ENCODE measurements at places on chromosomes 12 and 14.

GRCh38 chr14:50198499-50198898, 32.9 kb downstream of the SOS2 start:
- DNase-seq: no peak

DNA sequence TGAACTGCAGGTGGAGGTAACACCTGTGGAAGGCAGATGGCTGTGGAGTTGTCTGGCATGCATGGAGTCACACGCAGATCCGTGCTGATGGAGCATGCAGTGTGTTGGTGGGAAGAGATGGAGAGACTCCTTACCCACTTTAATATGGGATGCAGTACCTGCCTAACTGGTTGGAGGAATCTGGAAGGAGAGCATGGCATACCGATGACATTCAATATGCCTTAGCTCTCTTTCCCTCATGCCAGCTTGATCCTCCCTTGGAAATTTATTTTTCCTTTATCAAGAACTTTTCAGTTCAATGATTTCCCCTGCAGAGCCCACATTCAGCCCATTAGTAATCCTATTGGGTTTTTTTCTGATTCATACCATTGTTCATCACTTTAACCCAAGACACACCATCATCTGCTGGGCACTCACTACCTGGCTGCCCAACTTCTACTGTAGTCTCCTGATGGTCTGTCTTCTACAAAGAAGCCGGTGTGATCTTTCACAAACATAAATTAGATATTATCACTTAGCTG, 25.9 kb upstream of the NR2C1 start:
- no peak for DNase-seq

DNA sequence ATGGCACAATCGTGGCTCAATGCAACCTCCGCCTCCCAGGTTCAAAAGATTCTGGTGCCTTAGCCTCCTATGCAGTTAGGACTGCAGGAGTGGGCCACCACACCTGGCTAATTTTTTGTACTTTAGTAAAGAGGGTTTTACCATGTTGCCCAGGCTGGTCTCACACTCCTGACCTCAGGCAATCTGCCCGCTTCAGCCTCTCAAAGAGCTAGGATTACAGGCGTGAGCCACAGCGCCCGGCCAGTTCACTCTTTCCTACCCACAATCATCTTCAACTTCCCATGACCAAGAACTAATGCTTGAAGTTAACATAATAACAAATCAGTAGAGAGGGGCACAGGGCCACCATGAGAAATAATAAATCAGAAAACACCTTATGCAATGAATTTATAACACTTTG, 82.4 kb downstream of the HECTD1 start:
- no peak for DNase-seq

DNA sequence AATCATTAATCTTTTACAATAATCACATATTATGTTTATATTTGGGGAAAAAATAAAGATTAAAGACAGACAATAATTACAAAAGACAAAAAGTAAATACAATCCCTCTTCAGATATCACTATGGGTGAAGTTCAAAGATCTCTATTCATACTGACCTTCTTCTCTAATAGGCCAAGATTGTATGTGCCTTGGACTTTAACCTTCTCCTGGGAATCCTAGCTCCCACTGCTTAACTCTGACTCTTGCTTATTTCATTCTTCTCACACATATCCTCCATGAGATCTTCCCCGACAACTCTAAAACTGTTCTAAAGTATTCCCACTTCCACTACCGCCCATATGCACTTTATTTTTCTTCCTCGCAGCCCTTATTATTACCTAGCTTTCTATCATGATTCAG, 83.8 kb downstream of the EEA1 start:
- DNase-seq: no peak

DNA sequence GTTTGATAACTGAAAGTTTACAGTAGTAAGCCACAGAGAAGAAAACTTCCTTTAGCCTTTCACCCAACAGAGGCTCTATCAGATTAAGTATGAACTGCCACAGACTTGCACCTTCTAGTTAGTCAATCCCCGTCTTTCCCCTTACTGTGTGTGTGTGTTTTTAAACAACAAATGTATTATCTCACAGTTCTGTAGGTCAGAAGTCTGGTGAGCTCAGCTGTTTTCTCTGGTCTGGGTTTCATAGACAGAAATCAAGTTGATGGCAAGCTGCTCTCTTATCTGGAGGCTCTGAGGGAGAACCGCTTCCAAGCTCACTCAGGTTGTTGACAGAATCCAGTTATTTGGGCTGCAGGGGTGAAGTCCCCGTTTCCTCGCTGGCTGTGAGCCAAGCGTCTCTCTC, 320.5 kb downstream of the PRKD1 start:
- DNase-seq: no peak

- DNase-seq: no peak
Observed at GRCh38 chr14:32571995-32572866, 243.1 kb downstream of the AKAP6 start.

GRCh38 chr14:35229792-35230089, 62.4 kb upstream of the PSMA6 start:
- DNase-seq: no peak

- no peak for DNase-seq
Observed at GRCh38 chr14:100488057-100488456, 99.2 kb downstream of the BEGAIN start.

- DNase-seq: no peak
Observed at GRCh38 chr12:25866586-25867378, 91.7 kb upstream of the RASSF8 start.

GRCh38 chr14:94679937-94680861, 68.0 kb downstream of the SERPINA3 start:
- no peak for DNase-seq

DNA sequence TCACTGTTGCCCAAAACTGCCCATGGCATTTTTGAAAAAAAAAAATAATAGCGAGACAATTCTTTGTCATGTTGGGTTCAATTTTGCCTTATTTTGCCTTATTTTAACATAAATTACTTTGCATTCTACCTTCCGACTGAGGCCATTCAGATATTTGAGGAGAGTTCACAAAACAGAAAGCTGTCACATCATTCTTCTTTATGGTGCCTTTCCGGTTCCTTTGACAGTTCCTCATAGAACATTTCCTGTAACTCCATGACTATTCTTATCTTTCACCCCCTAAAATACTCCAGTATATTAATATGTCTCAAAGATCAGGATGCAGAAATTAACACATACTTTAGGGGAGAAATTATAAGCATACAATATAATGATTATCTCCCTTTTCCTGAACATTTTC, 476.7 kb downstream of the NOVA1 start:
- no peak for DNase-seq

DNA sequence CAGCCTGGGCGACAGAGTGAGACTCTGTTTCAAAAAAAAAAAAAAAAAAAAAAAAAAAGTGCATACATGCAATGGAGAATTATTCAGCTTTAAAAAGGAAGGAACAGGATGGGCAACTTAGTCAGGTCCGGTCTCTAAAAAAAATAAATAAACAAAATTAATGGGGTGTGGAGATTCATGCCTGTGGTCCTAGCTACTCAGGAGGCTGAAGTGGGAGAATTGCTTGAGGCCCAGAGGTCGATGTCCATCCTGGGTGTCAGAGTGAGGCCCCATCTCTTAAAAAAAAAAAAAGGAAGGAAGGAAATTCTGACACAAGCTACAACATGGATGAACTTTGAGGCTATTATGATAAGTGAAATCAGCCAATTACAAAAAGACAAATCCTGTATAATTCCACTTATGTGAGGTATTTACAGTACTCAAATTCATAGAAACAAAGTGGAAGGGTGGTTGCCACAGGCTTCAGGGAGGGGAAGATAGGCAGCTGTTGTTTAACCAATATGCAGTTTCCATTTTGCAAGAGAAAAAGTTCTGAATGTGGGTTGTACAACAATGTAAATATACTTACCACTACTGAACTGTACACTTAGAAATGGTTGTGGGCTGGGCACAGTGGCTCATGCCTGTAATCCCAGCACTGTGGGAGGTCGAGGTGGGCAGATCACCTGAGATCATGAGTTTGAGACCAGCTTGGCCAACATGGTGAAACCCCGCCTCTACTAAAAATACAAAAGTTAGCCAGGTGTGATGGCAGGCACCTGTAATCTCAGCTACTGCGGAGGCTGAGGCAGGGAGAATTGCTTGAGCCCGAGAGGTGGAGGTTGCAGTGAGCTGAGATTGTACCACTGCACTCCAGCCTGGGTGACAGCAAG, 12.3 kb upstream of the APOF start:
- DNase-seq: no peak

- DNase-seq: no peak
Observed at GRCh38 chr14:63523735-63524426, 19.3 kb downstream of the PPP2R5E start.

GRCh38 chr12:64864319-64864718, 39.9 kb downstream of the TBC1D30 start:
- DNase-seq: no peak

GRCh38 chr14:69321601-69322330, 61.8 kb downstream of the GALNT16 start:
- DNase-seq: no peak

- no peak for DNase-seq
Observed at GRCh38 chr14:54735424-54735823, 167.2 kb downstream of the GCH1 start.

DNA sequence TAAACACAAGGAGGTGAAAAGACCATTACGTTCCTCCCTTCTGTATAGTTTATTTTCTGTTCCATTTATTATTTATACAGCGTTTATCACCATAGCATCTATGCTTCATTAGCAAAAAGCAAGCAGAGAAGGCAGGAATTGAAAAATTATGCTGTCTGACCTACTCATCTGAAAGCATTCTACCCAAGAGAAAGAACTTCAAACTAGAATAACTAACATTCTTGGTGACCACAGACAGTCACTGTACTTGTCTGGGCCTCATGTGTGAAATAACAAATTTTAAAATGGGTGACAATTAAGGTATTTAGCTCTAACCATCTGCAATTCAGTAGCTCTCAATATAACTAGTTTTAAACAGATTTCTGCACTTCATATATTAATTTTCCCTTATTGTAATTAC, 29.3 kb upstream of the PDE3A start:
- DNase-seq: no peak

GRCh38 chr14:31265701-31266398, 58.3 kb upstream of the HECTD1 start:
- DNase-seq: no peak

GRCh38 chr14:98244162-98244948, 1027.6 kb downstream of the BCL11B start:
- DNase-seq: no peak

- DNase-seq: no peak
Observed at GRCh38 chr12:7150356-7150755, 20.2 kb downstream of the CLSTN3 start.

DNA sequence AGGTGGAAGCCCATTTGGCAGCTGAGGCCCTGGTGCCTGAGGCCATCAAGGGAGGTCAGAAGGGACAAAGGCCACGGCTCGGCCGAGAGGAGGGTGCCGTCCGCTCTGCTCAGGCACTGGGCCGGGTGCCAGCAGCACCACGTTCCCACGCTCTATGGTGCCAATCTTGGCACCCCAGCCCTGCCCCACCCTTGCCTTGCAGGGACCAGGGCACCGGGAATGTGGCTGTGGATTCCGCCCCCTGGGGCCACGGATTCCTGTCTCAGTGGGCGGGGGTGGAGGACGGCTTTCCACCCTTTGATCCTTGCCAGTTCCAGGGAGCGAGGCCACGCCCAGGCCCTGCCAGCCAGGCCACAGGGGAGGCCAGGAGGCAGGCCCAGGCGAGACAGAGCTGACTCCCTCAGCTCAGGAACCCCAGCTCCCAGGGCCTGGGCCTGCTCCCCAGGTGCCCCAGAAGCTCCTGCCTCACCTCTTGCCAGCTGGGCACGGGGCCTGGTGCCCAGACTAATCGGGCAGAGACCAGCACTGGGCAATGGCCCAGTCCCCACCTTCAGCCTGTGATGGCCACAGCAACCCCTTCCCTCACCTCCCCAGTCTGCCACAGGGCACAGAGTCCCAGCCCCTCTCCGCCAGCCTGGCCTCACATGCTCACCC, 26.4 kb upstream of the GPR132 start:
- DNase-seq: no peak

DNA sequence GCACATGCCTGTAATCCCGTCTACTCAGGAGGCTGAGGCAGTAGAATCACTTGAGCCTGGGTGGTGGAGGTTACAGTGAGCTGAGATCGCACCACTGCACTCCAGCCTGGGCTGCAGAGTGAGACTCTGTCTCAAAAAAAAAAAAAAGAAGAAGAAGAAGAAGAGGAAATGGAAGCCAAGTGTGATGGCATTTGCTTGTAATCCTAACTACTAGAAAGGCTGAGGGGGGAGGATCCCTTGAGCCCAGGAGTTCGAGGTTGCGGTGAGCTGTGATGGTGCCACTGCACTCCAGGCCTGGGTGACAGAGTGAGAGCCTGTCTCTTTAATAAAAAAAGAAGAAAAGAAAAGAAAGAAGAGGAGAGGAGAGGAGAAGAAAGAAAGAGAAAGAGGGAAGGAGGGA, 52.1 kb downstream of the LGMN start:
- DNase-seq: no peak
